WTC11 (cell line): ENCODE measurements at places on chromosomes 3 and 15. TPM values are rescaled to one million over a fixed set of nuclear protein-coding genes. Genes with fewer than 3 reads are reported as not detected.
A peak's percentile ranks its signal among the peaks of the same experiment; 100 is the strongest.

DNA sequence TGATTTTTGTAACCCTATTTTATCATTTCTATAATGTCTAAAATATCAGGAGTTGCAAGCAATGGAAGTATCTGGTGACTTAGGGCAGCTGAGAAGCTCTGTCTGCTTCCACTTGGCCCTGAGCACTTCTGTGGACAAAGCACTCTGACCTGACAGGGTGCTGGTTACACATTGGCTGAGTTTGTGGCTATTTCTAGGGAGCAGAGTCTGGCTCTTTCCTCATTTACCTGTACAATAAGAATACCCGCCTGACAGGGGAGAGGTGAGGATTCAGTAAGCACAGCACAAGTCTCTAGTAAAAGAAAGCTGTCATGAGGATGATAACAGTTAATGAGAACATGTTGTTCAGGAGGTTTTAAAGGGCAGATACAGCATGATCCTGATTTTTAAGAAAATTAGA lies 33.3 kb upstream of the SPESP1 start:
- no peak for DNase-seq

GRCh38 chr3:115211810-115212492 lies 64.9 kb upstream of the ZBTB20 start:
- no peak for DNase-seq

The ERC2 gene
- total RNA-seq = 18.6 to 23.5 TPM (median 18.8 TPM) in 3 replicates

- no peak for DNase-seq
These were observed 16.7 kb downstream of the LRRC28 start for GRCh38 chr15:99267957-99268356.

GRCh38 chr3:27200721-27201489 lies 168.3 kb downstream of the NEK10 start:
- no peak for DNase-seq

The TMEM207 gene
- not detected in 3 replicates for total RNA-seq

The CYP8B1 gene
- total RNA-seq = 0.13 to 0.18 TPM (median 0.16 TPM) in 3 replicates

- peak; percentile 59 for DNase-seq
These were observed 1.8 kb upstream of the ZSCAN2 start for GRCh38 chr15:84598993-84599392.

GRCh38 chr3:151859905-151860304 lies 13.5 kb upstream of the SUCNR1 start:
- DNase-seq = no peak

- no peak for DNase-seq
These were observed 27.6 kb downstream of the SLC9A9 start for GRCh38 chr3:143820466-143821221.

DNA sequence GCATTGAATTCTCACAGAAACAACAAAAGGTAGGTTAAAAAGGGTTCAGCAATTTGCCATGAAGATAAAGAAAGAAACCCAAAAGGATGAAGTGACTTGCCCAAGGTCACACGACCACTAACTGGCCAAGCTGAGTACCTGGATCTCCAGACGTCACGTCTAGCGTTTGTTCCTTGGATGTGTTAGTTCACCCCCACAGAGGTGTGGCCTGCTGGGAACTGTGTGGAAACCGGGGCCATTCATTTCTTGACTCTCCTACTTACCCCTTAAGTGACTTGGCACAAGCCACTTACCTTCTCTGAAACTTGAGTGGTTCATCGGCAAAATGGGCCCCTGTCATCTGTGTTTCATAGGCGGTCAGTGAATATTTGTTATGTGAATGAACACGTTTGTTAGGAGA lies 244.3 kb upstream of the SLCO3A1 start:
- no peak for DNase-seq

The WDR72 gene
- total RNA-seq = 8.6 to 8.7 TPM (median 8.6 TPM) in 3 replicates
